ENCODE measurements at places on chromosomes 16 and 17.

- no peak for DNase-seq
Measured at GRCh38 chr16:15491411-15491810, 57.0 kb downstream of the BMERB1 start.

DNA sequence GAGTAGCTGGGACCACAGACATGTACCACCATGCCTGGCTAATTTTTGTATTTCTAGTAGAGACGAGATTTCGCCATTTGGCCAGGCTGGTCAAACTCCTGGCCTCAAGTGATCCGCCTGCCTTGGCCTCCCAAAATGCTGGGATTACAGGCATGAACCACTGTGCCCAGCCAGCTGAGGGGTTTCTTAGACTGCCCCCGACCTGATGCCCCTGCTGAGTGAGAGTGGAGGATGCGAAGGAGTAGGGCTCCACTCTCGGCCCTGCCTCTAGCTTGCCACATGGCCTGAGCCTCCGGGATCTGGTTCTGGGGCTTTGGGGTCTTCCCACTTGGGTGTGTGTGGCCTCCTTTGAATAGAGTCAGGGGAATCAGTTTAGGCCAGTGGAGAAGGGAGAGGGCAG lies 11.0 kb downstream of the GPR179 start:
- DNase-seq, result no peak

GRCh38 chr17:67244431-67245072 lies 444 bp downstream of the HELZ start:
- no peak for DNase-seq

DNA sequence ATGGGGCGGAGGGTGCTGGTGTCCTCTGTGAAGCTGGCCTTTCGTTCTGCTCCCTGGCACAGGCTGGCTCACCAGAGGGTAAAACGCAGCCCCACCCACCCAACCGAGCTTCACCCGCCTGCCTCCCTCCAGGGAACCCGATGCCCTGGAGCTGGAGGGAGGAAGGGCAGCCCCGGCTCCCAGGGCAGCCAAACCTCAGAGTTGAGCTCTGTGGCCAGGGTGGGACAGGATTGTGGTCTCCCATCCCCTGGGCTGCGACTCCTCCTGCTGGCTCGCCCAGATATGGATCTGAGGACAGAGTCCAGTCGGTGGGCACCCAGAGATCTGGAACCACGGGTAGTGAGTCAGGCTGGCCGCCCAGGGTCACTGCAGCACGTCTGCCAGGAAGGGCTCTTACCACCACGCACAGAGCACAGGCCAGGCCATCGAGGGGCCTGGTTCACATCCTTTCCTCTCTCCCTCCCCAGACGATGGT lies 42.6 kb upstream of the CHMP6 start:
- DNase-seq, result no peak

- no peak for DNase-seq
Measured at GRCh38 chr17:64992325-64992802, 64.2 kb downstream of the GNA13 start.

All from activated CD8-positive, alpha-beta memory T cell treated with anti-CD3 and anti-CD28 coated beads for 24 hours (primary cell).